ENCODE measurements at places on chromosomes 2 and 18.

- DNase-seq: no peak
These were observed 797 bp downstream of the KLHL14 start for GRCh38 chr18:32771871-32772580.

DNA sequence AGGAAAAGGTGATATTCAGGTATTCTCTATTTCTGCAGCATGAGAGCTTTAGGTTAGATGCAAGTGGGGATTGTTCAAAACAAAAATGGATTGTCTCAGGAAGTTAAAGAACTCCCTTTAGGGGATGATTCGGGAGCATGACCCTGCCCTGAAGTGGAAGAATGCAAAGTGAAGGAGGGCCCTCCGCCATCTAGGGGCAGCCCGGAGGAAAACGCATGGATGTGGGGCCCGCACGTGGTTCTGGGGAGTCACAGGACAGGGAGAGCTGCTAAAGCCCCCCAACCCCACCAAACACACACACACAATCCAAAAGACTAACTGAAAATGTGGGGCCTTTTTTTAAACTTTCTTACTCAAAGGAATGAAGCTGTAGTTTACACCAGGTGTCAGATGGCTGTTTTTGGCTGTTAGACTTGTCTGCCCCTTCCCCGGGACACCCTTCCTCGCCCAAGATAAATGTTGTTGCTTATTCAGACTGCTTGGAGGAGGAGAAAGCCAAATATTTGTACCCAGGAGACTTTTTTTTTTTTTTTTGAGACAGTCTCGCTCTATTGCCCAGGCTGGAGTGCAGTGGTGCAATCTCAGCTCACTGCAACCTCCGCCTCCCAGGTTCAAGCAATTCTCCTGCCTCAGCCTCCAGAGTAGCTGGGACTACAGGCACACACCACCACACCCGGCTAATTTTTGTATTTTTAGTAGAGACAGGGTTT is 78.8 kb downstream of the HNRNPLL start:
- DNase-seq: no peak

DNA sequence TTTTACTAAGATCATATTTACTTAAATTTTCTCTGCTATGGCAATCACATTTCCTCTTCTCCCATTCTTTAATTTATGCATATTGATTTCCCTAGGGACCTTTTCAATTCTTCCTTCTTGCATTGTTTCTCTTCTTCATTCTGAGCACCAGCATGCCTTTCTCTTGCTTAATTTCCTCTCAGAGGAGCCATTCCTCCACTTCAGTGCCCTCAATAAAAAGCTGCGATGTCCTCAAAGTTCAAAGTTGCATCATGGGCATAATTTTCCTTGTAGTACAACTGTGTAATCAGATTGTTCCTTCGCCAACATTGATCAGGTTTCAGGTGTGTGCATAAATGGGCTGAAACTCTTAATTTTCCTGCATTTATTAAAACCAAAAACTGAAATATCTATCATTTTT is 21.8 kb upstream of the CD226 start:
- no peak for DNase-seq

- DNase-seq: no peak
These were observed 749.5 kb upstream of the RAB6C start for GRCh38 chr2:129229830-129230441.

- no peak for DNase-seq
These were observed 2.3 kb downstream of the STPG4 start for GRCh38 chr2:47152803-47153202.

DNA sequence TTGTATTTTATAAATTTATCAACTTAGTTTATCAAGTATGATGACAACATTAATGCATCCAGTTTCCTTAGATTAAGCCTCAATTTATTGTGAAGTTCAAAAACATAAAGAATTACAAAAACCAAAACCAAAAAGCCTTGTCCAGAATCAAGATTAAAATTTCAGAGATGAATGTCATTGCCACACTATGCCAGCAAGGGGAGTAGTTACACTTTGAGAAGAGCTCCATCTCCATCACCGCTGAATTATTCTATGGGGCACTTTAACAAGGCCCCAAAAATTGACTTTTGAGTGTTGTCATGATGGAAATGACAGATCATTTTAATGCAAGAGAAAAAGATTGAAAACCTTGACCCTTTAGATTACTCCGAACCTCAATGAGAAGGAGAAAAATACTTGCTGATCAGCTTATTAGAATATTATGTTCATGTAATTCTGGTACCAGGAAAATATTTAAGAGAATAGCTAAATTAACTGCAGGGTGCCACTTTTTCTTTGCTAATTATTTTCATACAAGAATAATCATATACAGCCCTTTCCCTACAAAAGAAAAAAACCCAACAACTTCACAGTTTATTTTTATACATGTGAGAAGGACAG is 152.5 kb upstream of the AQP4 start:
- no peak for DNase-seq

GRCh38 chr2:226185616-226186211 is 613.9 kb downstream of the IRS1 start:
- DNase-seq: no peak

GRCh38 chr2:19378939-19379338 is 20.5 kb upstream of the OSR1 start:
- DNase-seq: no peak

GRCh38 chr2:54508541-54508940 is 52.4 kb downstream of the SPTBN1 start:
- DNase-seq: no peak

DNA sequence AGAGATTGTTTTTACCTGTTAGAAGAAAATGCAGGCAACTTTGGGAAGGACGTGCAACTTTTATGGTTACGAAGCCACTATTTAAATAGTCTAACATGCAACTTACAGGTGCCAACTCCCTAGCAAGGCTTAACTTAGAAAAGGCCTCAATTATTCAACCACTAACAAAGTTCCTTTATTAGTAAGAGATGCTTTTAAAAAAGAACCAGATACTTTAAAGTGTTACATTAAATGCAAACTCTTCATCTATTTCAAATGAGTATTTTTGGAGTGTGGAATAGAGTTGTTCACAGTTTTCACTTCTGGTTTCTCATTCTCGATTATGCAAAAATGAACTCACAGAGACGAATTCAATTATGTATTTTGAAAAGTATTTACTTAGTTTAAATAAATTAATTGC is 51.7 kb downstream of the PELI1 start:
- DNase-seq: no peak

- no peak for DNase-seq
These were observed 3.3 kb downstream of the CIB4 start for GRCh38 chr2:26637811-26638310.

GRCh38 chr2:230124757-230125431 is 56.2 kb upstream of the SLC16A14 start:
- no peak for DNase-seq

- DNase-seq: no peak
These were observed 2.2 kb downstream of the DSG2 start for GRCh38 chr18:31500051-31500688.

DNA sequence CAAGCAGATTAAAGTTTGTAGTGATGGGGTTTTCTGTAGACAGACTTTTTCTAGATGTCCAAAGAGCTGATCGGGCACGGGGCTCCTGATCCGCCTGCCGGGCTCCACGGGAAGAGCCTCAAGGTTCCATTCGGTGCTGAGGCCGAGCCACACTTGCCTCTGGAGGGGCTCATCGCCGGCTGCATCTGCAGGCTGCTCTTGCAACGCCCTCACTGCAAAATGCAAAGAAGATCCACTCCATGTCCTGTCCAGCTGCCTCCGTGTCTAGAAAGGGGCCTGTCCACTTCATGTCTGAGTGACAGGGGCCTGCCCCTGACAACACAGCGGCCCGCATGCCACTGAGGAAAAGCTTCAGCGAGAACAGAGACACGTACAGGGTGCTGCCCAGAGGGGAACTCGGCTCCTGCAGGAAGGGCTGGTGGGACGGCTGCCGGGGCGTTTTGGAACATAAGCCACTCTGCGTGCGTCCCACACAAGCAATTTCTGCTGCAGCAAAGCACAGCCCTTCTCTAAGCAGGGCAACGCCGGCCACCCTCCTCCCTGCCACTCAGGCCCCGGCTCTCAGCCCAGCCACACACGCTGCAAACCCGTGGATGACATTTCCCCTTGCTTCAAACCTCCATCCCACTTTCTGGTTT is 53.6 kb upstream of the CTDP1 start:
- no peak for DNase-seq

DNA sequence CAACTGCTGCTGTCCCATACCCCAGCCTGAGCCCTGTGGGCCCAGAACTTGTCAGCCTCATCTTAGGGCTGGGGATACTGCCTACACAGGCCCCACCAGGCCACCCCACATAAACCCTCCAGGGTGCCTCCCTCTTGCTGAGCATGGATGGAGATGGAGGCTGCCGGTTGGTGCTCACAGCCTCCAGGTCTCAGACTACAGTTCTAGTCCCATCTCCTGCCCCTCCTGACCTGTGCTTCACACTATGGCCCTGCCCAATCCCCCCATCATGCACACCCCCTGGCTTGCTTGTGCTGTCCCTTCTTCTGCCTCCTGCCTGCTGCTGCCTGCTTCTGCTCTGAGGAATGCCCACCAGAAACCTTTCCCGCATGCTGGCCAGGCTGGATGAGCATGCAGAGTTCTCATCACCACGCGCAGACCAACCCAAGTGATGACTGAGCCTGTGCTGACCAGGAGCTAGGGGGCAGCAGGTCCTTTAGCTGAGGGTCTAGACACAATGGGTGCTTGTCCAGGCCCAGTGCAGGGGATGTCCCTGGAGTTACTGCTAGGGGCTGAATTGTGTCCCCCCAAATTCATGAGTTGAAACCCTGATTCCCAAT is 138.4 kb upstream of the HS6ST1 start:
- no peak for DNase-seq

GRCh38 chr2:64581777-64582539 is 57.8 kb downstream of the AFTPH start:
- DNase-seq: no peak
